PC-9 (cell line): ENCODE measurements at places on chromosomes 11 and 22. TPM values are rescaled to one million over a fixed set of nuclear protein-coding genes. Genes with fewer than 3 reads are reported as not detected.

Gene NLRP10
- total RNA-seq, result 0.96 and 1.6 TPM in 2 replicates

Gene ACRV1
- not detected in 2 replicates for total RNA-seq

Gene MPEG1
- total RNA-seq, result not detected in 2 replicates

GRCh38 chr11:420054-420910, 5.5 kb upstream of the SIGIRR start:
- H3K36me3 ChIP-seq, result no peaks in the 10 kb centered on the region
- H3K27ac ChIP-seq, result no peak overlapping the region
- H3K27me3 ChIP-seq, result no peaks in the 10 kb centered on the region
- H3K4me1 ChIP-seq, result peaks cover 5% of the 10 kb centered on the region

GRCh38 chr22:38733724-38734381, 21.9 kb downstream of the SUN2 start:
- H3K36me3 ChIP-seq, result peaks cover 42% of the 10 kb centered on the region
- H3K27ac ChIP-seq, result peak overlapping the region; percentile 33; the same call in 1 of the 2 replicates
- peaks cover 7% of the 10 kb centered on the region; the same call in 1 of the 2 replicates for H3K4me1 ChIP-seq
- no peaks in the 10 kb centered on the region for H3K27me3 ChIP-seq
- no peak overlapping the region for H3K4me3 ChIP-seq

GRCh38 chr11:105979997-105980703, 41.9 kb downstream of the MSANTD4 start:
- no peaks in the 10 kb centered on the region for H3K27me3 ChIP-seq
- no peaks in the 10 kb centered on the region for H3K36me3 ChIP-seq
- H3K27ac ChIP-seq, result no peak overlapping the region
- H3K4me3 ChIP-seq, result no peak overlapping the region
- DNase-seq, result no peak

DNA sequence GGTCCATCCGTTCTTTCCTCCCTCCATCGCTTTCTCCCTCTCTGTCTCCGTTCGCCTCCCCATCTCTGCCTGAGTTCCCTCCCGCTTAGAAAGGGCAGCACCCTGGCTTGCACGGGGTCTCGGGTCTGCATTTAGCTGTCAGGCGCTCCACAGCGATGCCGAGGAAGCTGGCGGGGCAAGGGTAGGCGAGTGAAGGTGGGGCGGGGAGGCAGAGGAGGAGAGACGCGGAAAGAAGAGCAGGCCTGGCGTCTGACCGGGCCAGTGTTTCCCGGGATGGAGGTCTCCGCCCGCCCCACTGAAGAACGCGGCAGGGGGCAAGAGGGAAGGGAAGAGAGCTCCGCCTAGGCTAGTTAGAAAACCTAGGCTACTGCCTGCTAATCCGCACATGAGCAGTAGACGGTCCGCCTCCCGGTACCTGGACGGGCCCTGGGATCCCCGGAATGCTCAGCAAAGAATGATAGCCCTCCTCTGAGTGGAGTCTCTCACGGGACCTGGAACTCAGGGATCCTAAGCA, 3922.5 kb upstream of the OR11H1 start:
- no peaks in the 10 kb centered on the region for H3K4me1 ChIP-seq
- peaks cover 25% of the 10 kb centered on the region for H3K27me3 ChIP-seq
- H3K4me3 ChIP-seq, result no peak overlapping the region

DNA sequence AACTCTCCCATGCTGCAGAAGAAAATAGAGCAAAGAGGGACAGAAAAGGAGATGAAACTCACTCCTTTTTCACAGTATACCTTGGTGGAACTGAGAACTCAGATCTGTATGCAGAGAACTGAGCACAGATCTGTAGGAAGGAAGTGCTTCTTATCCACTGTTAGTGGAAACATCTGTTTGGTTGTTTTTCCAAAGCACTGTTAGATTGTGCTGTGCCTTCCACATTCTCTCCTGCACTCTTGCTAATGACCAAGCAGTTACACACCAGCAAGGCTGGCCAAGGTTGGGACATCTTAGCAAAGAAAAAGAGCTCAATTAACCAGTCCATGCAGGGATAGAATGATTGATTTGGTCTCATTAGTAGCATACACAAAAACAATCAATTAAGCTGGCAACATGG, 20.1 kb upstream of the SIK2 start:
- no peaks in the 10 kb centered on the region for H3K4me1 ChIP-seq
- DNase-seq, result no peak
- H3K27ac ChIP-seq, result no peak overlapping the region
- no peaks in the 10 kb centered on the region for H3K27me3 ChIP-seq
- H3K36me3 ChIP-seq, result no peaks in the 10 kb centered on the region
- H3K4me3 ChIP-seq, result no peak overlapping the region

DNA sequence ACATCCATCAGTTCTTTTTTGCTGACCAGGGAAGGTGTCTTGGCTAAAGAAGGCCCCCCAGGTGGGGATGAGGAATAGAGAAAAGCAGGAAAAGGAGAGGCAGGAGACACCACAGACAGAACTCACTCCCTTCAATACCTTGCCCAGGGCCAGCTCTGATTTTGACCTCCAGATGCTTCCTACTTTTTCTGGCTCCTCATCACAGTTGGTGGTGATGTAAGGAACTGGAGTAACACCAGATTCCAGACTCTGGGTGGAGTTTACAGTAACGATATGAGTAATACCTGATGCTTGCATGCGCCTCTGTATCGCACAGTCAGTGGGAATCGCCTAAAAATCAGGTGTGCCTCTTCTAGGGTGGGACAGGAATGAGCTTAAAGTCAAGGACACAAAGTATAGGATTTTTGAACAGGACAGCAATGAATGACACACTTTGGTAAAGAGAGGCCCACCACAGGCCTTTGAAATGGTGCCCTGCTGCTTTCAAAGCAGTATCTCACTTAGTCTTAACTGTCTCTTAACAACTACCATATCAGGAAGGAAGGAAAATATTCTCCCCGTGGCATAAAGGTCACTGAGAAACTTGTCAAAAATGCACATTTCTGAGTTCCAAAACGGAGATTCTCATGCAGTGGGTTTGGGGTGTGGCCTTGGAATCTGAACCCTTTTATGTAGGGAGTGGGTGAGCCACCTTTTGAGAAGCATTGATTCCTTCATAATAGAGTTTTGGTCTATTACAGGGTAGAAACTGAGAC, 140.8 kb downstream of the SNX19 start:
- no peaks in the 10 kb centered on the region for H3K27me3 ChIP-seq
- H3K36me3 ChIP-seq, result no peaks in the 10 kb centered on the region
- H3K4me1 ChIP-seq, result peaks cover 31% of the 10 kb centered on the region

GRCh38 chr11:122181372-122181771, 65.4 kb upstream of the BLID start:
- H3K27ac ChIP-seq, result peak overlapping the region; percentile 97
- peak overlapping the region; percentile 64; the same call in 1 of the 2 replicates for H3K4me3 ChIP-seq
- H3K4me1 ChIP-seq, result peaks cover 52% of the 10 kb centered on the region
- no peak for DNase-seq

DNA sequence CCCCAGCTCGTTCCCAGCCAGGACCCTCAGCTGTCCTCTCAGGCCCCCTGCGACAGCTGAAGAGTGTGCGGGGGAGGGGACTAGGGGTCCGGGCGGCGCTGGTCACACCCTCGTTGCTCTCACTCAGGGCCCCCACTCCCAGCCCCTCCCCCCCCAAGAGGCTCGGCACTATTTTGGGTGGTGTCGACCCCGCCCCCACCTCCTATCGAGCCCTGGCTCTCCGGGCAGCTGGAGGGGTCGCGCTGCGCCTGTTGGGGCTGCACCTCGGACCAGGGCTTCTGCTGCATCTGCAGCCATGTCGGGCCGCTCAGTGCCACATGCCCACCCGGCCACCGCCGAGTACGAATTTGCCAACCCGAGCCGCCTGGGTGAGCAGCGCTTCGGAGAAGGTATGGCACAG, at the start of gene HSPB2:
HSPB2 (plus strand) TSS at position 200 of the 400 bp plus-strand sequence; CDS start at position 296, 96 bp downstream.
- H3K27ac ChIP-seq, result no peak within 1 kb of the TSS
- H3K4me3 ChIP-seq, result no peak within 1 kb of the TSS
- H3K27me3 ChIP-seq, result no peaks in the 10 kb centered on the region
- no peaks in the 10 kb centered on the region for H3K36me3 ChIP-seq
- peaks cover 6% of the 10 kb centered on the region; the same call in 1 of the 2 replicates for H3K4me1 ChIP-seq

- no peak overlapping the region for H3K4me3 ChIP-seq
- DNase-seq, result no peak
- H3K4me1 ChIP-seq, result no peaks in the 10 kb centered on the region
- H3K36me3 ChIP-seq, result no peaks in the 10 kb centered on the region
- no peak overlapping the region for H3K27ac ChIP-seq
- no peaks in the 10 kb centered on the region for H3K27me3 ChIP-seq
Measured at GRCh38 chr11:25057861-25058260, 561.0 kb downstream of the LUZP2 start.

DNA sequence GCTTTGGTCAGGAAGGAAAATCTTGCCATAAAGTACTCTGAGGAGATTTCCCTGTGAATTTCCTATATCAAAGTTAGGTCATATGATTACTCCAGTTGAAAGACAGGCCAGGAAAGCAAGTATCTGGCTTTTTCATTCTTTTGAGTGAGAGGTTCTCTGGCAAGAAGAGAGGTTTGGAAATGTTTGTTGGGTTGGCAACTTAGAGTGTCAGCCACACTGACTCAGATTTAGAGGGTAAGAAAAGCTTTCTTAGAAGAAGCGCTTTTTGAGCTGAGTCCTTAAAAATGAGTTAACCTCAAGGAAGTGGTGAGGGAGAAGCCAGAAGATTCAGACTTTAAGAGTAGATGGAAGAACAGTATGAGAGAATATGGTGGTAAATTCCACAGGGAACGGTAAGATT, 86.1 kb upstream of the BDNF start:
- DNase-seq, result no peak
- H3K4me3 ChIP-seq, result no peak overlapping the region
- H3K27ac ChIP-seq, result no peak overlapping the region
- no peaks in the 10 kb centered on the region for H3K4me1 ChIP-seq

GRCh38 chr11:65708451-65708850, 3.6 kb upstream of the KAT5 start:
- H3K4me3 ChIP-seq, result no peak overlapping the region
- no peaks in the 10 kb centered on the region for H3K27me3 ChIP-seq
- peaks cover 13% of the 10 kb centered on the region for H3K4me1 ChIP-seq
- no peak for DNase-seq
- no peak overlapping the region for H3K27ac ChIP-seq
- 0 out of 2 replicates have a peak, but pooled peaks cover 2% of the 10 kb centered on the region for H3K36me3 ChIP-seq

DNA sequence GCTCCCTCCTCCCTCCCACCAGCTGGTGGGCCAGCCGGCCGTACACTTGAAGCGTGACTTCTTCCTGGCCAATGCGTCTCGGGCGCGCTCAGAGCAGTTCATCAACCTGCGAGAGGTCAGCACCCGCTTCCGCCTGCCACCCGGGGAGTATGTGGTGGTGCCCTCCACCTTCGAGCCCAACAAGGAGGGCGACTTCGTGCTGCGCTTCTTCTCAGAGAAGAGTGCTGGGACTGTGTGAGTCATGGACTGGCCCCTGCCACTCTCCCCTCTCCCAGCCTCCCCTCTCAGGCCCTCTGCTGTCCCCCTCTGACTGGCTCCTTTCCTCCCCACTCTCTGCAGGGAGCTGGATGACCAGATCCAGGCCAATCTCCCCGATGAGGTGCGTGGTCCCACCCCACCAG, 24.7 kb downstream of the CAPN1 start:
- peak overlapping the region; percentile 72 for H3K27ac ChIP-seq
- H3K36me3 ChIP-seq, result peaks cover 25% of the 10 kb centered on the region
- no peak overlapping the region for H3K4me3 ChIP-seq
- H3K27me3 ChIP-seq, result no peaks in the 10 kb centered on the region

DNA sequence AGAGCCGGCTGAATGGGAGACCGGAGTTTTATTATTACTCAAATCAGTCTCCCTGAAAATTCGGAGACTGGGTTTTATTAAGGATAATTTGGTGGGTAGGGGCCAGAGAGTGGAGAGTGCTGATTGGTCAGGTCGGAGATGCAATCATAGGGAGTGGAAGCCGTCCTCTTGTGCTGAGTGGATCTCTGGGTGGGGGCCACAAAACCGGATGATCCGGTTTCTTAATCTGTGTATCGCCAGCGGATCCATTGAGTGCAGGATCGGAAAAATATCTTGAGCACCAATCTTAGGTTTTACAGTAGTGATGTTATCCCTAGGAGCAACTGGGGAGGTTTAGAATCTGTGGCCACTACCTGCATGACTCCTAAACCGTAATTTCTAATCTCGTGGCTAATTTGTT, 886 bp upstream of the NIPSNAP1 start:
- no peaks in the 10 kb centered on the region for H3K27me3 ChIP-seq
- H3K36me3 ChIP-seq, result peaks cover 4% of the 10 kb centered on the region; the same call in 1 of the 2 replicates
- peak; percentile 90 for DNase-seq
- peaks cover 17% of the 10 kb centered on the region for H3K4me1 ChIP-seq

- peaks cover 31% of the 10 kb centered on the region for H3K4me1 ChIP-seq
- H3K27ac ChIP-seq, result no peak overlapping the region
- H3K27me3 ChIP-seq, result no peaks in the 10 kb centered on the region
- no peaks in the 10 kb centered on the region for H3K36me3 ChIP-seq
Measured at GRCh38 chr11:13054278-13054677, 45.2 kb downstream of the RASSF10 start.

- H3K4me1 ChIP-seq, result no peaks in the 10 kb centered on the region
- H3K27ac ChIP-seq, result no peak overlapping the region
- no peak overlapping the region for H3K4me3 ChIP-seq
Measured at GRCh38 chr11:16460508-16460907, 104.2 kb upstream of the SOX6 start.

GRCh38 chr22:37179622-37180420, 8.2 kb downstream of the C1QTNF6 start:
- H3K4me3 ChIP-seq, result no peak overlapping the region
- no peak overlapping the region for H3K27ac ChIP-seq
- H3K4me1 ChIP-seq, result peaks cover 17% of the 10 kb centered on the region
- H3K27me3 ChIP-seq, result no peaks in the 10 kb centered on the region

GRCh38 chr11:102546923-102547471, 16.4 kb upstream of the MMP7 start:
- H3K36me3 ChIP-seq, result no peaks in the 10 kb centered on the region
- H3K27me3 ChIP-seq, result no peaks in the 10 kb centered on the region
